Fibroblast of skin of left quadriceps (primary cell): ENCODE measurements at places on chromosomes 2 and 18.

DNA sequence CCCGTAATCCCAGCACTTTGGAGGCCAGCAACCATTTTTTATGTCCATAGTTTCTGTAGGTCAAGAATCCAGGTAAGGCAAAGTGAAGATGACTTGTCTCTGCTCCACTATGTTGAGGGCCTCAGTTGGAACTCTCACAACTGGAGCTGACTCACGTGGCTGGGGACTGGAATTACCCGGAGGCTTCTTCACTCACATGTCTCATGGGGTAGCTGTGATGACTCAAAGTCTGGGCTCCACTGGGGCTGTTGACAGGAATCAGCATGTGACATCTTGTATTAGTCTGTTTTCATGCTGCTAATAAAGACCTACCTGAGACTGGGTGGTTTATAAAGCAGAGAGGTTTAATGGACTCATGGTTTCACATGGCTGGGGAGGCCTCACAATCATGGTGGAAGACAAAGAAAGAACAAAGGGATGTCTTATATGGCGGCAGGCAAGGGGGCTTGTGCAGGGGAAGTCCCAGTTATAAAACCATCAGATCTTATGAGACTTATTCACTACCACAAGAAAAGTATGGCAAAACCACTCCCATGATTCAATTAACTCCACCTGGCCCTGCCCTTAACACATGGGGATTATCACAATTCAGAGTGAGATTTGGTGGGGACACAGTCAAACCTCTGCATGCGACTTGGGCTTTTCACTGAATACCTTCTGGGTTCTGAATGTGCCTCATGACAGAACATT is 7.8 kb upstream of the PPP1R1C start:
- no peak for DNase-seq

- peak; percentile 61 for DNase-seq
Measured at GRCh38 chr18:71808616-71809015, 735.5 kb downstream of the CBLN2 start.

DNA sequence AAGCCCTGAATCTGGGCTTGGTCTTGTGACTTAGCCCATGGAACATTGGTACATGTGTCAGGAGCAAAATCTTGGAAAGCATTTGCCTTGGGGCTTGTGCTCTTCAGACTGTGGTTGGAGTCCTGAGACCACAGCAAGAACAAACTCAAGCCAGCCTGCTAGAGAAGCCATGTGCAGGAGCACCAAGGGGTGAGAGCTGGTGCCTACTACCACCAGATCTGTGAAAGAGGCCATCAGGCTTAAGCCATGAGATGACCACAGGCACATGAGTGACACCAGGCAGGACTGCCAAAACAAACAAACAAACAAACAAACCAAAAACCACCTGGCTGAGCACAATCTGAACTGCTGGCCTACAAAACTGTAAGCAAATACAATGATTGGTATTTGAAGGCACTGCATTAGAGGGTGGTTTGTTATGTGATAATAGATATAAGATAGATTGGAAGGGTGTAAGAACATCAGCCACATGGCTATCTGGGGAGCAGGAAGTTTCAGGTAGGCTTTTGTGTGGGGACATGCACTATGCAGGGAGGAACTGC is 9.0 kb upstream of the TWIST2 start:
- no peak for DNase-seq

GRCh38 chr2:106638580-106638979 is 151.4 kb downstream of the CD8B2 start:
- no peak for DNase-seq

- DNase-seq: no peak
Measured at GRCh38 chr2:143429932-143430679, 300.9 kb downstream of the ARHGAP15 start.

GRCh38 chr18:75828379-75828778 is 400.9 kb upstream of the SMIM21 start:
- no peak for DNase-seq

GRCh38 chr2:196504788-196505187 is 134.7 kb upstream of the CCDC150 start:
- DNase-seq: no peak

GRCh38 chr18:35661483-35662146 is 80.1 kb downstream of the GALNT1 start:
- DNase-seq: no peak

DNA sequence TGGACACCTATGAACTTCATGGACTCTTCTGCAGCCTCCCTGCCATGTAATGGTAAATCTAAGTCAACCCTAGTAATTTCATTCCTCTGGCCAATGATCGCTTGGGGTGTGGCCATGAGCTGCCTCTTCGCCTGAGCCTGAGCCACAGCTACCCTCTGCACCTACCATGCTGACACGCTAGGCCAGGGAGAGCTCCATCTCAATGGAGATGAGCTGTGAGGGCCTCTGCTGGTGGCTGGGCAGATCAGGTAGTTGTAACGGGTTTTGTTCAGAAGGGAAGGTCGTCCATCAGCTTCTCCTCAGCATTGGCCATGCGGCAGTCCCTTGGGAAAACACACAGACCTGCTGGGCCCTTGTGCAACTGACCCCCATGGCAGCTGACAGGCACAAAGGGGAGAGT is 24.4 kb downstream of the MPHOSPH10 start:
- no peak for DNase-seq

DNA sequence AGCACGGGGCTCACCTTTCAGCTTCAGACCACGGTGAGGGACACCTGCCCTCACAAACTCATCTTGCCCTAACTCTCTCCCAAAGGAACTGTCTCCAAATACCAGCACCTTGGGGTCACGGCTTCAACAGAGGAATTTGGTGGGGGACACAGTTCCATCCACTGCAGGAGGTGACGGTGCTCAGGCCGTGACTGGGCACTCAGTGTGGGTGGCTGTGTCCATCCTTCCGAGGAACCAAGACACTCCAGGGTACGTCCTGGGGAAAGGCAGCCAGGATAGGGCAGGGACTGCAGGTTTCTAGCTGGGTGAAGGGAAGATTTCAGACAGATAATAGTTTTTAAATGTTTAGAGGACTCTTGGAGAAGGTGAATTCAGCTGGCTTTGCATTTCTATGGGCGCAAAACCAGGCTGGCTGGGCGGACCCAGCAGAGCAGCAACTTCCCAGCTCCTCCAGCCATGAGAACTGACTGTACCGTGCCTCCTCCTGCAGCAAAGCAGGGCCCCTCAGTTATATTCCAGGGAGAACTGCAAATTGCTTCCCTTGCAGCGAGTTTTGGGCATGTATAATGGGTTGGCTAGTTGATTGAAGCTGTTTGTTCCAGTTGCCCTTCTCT is 23.9 kb upstream of the ALLC start:
- DNase-seq: no peak

DNA sequence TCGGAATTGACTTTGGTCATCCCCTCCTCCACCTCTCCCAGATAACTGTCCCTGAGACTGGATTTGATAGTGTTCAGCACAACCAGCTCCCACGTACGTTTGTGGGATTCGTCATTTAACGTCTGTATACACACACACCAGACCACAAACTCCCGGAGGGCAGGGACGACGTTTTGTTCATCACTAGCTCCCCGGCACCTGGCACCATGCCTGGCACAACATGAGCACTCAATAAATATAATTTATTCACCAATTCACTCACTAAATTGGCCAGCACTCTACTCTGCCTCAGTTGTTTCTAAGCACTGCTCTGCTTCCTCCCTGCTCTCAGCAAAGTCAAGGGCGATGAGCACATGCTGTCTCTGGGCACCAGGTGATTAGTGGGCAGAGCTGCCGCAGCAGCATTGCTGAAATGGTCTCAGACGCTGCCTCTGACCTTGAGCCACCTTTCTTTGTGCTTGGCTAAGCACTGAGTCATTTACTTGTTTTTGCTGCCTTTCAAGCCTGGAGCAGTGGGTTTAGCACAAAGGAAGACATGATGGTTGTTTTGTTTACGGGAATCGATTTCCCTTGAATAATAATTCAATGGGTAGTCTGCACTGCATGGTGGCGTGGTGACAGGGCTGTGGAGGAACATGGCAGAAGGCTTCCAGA is 19.3 kb upstream of the LOXHD1 start:
- no peak for DNase-seq

GRCh38 chr2:230874456-230874855 is 9.7 kb downstream of the ITM2C start:
- no peak for DNase-seq

- no peak for DNase-seq
Measured at GRCh38 chr18:9647496-9648323, 33.4 kb upstream of the PPP4R1 start.

DNA sequence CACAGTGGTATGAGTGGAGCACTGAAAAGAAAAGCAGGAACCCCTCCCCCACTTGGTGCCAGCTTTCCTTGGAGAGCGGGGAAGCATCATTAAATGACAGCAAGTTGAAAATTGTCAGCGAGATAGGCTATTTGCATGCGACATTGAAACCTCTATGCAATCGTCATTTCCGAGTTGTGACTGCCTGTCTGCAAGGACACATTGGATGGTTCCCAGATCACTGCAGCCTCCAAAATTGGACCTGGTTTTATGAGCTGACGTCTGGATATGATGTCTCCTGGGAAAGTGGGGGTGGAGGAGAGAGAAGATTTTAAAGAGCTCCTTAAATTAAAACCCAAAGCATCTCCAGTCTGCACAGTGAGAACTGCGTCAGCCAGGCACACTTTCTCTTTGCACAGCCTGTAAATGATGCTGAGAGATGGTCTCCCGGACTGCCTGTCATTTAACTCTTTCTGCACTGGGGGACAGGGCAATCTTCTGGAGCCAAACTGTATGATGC is 57.8 kb upstream of the KIF5C start:
- peak; percentile 3 for DNase-seq

DNA sequence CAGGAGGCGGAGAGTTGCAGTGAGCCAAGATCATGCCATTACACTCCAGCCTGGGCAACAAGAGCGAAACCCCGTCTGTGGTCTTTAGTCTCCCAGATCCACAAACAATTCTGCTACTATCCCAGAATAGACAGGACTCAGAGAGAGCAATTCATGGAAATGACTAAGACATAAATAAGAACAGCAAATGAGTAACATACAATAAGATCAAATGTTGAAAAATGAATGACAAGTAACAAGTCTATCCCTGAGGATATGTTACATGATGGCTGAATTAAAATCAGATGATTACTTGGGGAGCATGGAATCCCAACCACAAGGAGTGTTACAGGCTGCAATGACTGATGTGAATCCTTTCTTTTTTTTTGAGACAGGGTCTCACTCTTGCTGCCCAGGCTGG is 10.3 kb downstream of the ARL5A start:
- DNase-seq: no peak

- DNase-seq: no peak
Measured at GRCh38 chr2:217398101-217398500, 538.2 kb upstream of the TNP1 start.

DNA sequence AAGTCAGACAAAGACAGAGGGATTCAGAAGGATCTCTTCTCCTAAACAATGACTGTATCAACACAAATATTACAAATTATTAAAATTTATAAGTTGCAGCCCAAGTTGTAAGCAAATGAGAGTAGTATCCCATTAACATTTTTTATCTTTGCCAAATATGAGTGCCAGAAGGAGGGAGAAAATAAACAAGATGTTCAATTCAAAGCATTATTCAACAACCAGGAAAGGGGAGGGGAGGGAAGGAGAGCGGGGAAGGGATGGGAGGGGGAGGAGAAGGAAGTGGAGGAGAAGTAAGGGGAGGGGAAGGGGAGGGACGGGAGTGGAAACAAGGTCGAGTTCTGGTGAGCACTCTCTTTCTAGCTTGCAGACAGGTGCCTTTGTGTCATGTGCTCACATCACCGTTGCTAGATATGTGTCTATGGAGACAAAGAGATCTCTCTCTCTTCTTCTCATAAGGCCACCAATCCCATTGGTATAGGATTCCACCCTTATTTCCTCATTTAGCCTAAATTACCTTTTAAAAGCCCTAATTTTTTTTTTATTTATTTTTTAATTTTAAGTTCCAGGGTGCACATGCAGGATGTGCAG is 679.6 kb upstream of the CHAC2 start:
- DNase-seq: no peak

DNA sequence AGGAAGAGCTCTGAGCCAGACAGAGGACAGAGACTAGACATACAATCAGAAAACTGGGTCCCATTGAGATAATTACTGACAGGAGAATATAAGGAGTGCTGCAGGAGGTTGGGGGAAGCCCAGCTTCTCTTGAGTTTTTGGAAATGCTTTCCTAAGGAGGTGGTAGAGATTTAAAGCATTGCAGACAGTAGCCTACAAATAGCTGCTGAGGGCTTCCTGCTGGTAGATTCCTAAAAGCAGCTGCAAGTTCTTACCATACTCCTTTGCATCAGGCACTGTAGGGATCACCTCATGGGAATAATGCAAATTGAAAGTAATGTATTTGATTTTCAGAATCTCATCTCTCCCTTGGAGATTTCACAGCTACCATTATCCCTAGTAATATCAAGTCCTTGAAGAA is 902.6 kb upstream of the GCFC2 start:
- DNase-seq: no peak

DNA sequence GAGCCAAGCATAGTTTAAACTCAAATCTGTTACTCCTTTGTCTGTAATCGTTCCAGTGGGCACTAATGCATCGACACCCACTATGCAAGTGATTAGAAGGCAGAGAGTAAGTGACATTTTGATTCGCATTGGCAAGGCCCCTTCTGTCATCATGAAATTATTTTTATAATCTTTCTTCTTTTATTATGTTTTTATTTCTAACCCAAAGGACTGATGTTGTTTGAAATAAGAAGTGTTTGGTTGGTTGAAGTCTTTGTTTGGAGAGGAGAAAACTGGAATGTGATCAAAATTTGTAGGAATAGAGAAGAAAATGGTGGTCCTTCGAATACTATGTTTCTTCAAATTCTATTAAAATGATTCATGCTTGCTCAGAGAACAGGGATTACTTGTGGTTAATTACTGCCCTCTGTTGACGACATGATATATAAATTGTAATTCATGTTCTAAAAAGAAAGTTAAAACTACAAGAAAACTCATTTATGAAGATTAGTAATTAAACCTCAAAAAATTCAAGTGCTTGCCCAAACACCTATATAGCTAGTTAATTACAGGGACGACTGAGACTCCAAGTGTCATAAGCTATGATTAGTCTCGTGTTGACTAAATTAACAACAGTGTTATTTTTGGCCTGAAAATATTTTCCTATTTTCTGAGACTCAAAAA is 26.4 kb upstream of the TFPI start:
- peak; percentile 52 for DNase-seq

DNA sequence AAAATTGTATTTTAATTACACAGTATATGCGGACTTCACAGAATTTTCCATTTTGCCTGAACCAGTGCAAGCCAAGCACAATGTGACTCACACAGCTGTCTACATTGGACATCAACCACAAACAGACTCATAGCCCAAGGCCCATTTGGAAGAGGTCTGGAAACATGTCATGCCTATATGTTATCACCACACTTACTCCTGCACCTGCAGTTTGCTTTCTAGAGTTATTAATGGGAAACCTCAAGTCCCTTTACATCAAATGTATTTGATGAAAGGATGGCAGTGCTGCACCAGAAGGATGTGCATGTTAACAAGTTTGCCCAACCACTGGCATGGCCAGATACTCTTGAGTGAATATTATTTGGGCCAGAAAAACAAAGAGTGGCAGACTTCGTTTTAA is 548.9 kb upstream of the CDH2 start:
- no peak for DNase-seq

DNA sequence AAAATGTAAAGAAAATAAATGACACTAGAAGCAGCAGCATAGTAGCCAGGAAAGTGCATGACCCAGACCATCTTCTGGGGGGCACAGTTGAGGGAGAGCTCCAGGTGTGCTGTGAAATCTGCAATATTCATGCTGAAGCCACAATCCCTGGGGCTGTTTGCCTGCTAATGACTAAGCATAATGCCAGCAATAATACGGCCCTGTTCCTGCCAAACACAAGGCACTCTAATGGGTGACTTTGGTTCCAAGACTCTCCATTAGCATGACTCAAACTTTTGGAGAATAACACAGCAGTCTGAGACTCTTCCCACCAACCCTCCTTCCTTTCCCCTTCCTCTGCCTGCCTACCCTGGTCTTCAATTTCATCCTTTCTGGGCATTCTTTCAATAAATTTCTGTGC is 77.9 kb upstream of the DOCK10 start:
- no peak for DNase-seq
